ENCODE measurements at places on chromosomes 12 and 14.

GRCh38 chr12:681568-682256 is 18.5 kb upstream of the NINJ2 start:
- DNase-seq: no peak

DNA sequence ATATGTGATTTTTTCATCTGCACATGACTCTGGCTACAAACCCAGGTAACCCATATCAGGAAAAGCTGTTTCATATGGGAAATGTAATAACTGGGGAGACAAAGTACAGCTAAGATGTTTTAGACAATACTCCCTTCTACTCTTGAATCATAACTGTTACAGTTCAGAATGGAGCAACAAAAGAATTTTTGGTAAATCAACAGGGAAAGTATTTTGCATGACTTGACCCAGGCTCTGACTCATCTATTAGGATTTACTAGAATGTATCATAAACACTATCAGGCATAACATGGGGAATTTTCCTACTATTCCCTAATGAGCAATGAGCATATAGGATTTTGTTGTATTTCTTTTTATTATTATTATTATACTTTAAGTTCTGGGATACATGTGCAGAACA is 553.0 kb downstream of the SLC16A7 start:
- DNase-seq: no peak

DNA sequence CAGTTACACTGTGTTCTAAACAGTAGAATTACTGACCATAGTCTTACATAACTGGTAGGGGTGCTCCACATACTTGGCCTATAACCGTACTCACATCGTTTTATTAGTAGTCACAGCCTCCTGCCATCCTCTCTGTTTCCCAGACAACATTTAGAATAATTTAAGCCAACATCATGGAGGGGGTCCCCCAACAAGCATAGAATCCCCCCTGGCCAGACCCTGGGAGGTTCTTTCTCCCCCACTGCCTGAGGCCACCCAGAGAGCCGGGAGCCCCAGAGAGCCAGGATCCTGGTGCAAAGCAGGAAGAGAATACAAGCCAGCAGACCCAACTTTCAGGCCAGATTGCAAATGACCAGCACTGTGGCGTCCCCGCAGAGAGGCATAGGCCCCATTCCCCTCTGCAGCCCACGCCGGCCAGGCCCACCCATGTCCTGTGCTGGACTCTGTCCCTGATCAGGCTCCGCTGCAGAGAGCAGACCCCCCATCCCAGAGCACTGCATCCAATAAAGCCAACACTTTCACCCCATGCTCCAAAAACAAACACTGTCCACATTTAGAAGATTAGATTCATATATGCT is 195.2 kb downstream of the NTF3 start:
- DNase-seq: no peak

GRCh38 chr14:32635061-32635719 is 303.5 kb upstream of the NPAS3 start:
- no peak for DNase-seq

DNA sequence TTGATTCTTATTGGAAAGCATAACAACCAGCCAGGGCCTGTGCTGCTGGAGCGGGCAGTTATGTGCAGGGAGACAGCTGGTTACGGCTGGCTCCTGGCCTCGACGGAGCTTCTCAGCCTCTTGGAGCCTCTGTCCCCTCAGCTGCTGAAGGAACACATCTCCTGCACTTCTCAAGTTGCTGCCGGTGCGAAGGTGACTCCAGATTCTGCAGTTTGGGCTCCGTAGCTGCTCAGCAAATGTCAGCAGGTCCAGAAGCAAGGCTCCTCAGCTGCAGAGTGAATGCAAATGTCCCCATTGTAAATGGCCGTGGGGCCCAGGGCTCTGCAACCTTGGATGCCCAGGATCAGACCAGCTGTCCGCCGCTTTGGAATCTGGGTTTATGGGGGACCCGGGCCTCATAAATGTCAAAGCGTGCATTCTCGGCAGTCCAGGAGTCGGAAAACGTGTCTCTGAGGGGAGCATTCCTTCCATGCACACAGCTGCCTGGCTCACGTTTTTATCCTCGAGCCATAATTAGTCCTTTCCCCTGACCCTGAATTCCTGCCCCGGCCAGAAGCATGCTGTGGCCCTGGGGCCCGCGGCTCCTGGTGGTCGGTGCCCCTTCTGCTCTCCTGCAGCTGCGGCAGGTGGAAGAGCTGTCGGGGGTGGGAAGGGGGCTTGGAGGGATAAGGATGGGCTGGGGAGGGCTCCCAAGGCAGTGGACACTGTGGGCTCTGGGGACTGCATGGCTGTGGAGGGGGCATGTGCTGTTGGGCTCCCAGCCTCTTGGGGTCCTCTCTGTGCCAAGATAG is 106.0 kb downstream of the KIF26A start:
- DNase-seq: peak; percentile 66

Data from suprapubic skin (tissue), 4 donors.